ENCODE measurements at places on chromosomes 2 and 18.

- DNase-seq: no peak
Observed at GRCh38 chr18:9539283-9539682, 64.0 kb downstream of the RALBP1 start.

- DNase-seq: no peak
Observed at GRCh38 chr2:86358957-86359356, 21.5 kb upstream of the REEP1 start.

DNA sequence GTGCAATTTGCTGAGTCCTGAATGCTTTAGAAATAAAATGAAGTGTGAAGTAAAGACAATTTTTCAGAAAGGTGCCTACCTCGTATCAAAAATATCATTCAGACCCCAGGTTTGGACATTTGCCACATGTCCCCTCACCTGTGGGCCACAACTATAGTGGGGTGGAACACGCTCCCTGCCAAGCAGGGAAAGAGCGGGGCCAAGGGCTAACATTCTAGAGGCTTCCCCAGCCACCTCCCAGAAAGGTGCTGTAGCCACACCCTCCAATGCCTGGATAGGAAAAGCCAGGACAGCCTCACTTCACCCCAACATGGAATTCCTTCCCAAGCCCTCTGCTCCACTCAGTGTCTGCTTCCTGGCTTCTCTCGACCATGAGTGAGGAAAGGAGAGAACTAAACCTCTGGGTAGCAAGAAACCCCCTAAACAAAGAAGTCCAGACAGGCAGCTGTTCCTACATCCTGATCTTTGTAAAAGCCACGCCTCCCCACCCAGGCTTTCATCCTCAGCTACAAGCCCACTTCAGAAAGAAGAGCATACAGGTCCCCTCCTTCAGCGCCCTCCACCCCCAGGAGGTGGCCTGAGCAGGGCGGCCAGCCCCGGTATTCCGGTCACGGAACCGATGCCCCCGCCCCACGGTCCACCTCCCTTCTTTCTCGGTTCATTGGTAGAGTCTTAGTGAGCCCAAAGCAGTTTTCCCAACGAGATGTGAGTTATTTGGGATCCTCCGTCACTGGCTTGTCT, 2.1 kb downstream of the COL6A3 start:
- peak; percentile 48 for DNase-seq

DNA sequence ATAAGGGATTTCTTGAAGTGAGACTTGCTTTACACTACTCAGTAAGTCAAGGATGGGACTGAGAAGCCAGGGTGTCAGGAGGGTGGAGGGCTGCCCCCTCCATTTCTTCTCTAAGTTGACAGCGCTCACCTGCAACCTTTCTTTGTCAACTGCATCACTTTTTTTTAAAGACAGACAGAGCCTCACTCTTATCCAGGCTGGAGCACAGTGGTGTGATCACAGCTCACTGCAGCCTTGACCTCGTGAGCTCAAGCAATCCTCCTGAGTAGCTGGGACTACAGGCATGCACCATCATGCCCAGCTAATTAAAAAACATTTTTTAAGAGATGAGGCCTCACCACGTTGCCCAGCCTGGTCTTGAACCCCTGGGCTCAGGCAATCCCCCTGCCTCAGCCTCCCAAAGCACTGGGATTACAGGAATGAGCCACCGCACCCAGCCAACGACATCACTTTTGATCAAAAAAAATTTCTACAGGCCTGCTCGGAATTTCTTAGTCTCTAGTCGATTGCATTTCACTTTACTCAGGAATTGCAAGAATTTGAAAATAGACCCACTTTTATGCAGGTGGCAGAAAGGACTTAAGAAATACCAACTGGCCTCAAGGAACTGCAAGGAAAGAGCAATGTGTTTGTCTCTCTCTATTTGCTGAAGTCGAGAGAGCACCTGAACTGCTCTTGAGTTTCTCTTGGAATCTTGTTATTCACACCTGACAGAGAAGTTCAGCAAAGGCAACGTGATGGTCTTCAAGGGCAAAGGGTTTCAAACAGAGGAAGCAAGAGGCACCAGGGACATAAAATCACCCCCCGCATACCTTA, 101.4 kb downstream of the MYOM1 start:
- DNase-seq: no peak

DNA sequence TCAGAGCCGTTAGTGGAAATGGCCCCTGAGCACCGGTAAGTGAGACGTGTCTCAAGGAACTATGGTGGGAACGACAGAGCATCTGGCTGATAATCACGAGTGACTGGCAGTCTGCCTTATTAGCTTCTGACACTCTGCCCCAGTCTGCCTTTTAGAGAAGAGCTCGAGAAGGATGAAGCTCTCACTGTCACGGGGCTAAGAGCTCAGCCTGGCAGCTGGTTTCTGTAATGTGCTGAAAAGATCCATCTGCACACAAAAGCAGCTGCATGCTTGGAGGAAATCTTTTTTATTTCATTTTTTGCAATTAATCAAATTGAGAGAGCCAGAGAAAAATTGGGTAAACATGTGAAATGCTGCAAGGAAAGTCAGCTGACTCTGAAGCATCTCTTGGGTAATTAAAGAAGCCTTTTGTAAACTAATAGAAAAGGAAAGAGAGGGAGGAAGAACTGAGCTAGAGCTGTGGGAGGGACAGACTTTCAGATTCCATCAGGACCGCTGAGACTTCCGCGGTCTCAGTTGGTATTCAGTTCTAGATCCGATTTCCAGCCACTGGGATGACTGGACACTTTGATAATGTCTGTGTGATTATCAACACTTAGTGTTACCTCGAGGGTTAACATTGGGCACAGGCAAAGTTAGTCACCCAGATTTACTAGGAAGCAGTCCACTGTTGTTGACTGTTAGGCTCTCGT, 24.4 kb downstream of the MBP start:
- DNase-seq: no peak

DNA sequence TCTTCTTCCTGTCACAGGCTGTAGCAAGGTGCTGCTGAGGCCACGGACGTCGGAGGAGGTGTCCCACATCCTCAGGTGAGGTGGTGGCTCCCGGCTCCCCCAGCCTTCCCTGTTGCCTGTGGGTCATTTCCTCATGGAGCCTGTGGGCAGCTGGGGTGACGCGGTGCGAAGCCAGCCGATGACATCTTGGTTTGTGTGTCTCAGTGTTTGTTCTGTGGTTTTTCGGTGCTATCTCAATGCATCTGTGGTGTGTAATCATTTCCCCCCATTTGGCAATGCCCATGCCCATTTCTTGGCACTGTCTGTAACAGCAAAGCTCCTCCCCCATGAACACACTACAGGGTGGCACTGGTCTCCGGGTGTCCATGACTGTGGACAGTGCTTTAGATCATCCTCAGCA, 6.6 kb downstream of the D2HGDH start:
- no peak for DNase-seq

- no peak for DNase-seq
Observed at GRCh38 chr18:490024-490366, 10.5 kb downstream of the COLEC12 start.

GRCh38 chr2:187390891-187391290, 57.2 kb downstream of the CALCRL start:
- DNase-seq: no peak

DNA sequence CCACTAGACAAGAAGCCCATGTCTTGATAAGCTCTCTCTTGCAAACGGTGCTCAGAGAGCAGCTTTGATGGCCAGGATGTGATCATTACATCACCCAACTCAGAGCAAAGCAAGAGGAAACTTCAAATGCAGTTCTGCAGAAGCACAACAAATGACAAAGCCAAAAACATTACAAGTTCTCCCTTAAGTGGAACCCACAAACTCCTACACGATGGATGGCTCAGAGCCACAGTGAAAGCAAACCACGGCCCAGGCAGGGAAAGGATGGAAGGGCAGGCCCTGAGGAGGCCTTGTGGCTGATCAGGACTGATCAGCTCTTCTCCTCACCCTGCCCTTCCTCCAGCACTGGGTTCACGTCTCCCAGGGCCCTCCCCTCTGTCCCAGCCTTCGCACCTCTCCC, 326.4 kb downstream of the EIPR1 start:
- DNase-seq: no peak

GRCh38 chr2:145919477-145919876, 1399.6 kb upstream of the ZEB2 start:
- DNase-seq: no peak

- DNase-seq: no peak
Observed at GRCh38 chr2:144323946-144324345, 196.0 kb downstream of the ZEB2 start.

- no peak for DNase-seq
Observed at GRCh38 chr2:13056259-13056843, 339.6 kb downstream of the TRIB2 start.

DNA sequence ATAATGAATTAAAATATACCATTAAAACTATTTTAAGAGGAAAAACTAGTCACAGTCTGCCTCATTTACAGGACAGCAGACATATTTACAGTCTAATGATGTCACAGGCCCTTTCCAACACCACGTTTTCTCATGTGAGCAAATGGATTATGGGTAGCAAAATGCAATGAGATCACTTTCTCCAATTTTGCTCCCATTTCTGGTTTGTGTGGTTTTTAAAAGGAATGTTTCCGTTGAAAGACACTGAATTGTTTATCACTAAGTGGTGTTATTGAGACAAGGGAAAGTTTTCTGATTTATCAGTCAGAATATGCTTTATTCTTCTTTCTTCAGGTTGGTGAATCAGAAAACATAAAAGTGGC, 11.4 kb upstream of the NR4A2 start:
- no peak for DNase-seq

DNA sequence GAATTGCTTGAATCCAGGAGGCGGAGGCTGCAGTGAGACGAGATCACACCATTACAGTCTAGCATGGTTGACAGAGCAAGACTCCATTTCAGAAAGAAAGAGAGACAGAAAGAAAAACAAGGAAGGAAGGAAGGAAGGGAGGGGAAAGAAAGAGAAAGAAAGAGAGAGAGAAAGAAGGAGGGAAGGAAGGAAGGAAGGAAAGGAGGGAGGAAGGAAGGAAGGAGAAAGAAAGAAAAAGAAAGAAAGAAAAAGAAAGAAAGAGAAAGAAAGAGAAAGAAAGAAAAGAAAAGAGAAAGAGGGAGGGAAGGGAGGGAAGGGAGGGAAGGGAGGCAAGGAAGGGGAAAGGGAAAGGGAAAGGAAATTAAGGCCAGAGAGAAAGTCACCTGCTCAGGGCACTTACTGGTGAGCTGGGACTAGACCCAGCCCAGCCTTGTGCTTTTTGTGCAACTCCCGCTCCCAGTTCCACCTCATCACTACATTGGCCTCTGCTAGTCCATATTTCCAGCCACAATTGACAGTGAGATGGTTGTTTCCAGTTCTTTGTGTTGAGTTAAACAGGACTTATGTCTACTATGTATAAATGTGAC, 35.7 kb downstream of the MOGAT1 start:
- DNase-seq: no peak

- no peak for DNase-seq
Observed at GRCh38 chr2:9288233-9288632, 81.6 kb downstream of the ASAP2 start.

DNA sequence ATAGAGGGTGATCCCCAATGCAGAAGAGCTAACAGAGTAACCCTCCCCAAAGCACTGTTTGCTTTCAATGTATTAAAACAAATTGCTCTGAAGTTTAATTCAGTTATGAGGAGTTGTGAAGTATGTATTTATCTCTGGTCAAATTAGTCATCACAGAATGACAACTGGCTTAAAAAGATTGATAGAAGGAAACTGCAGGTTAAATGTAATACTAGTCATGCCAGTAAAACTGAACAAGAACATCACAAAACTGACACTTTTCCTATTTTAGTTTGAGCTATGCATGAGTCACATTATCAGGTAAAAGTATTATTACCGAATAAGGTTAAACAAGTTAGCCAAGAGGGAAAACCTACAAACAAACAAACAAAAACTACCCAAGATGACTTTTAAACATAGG, 99.0 kb upstream of the ACVR1C start:
- no peak for DNase-seq

DNA sequence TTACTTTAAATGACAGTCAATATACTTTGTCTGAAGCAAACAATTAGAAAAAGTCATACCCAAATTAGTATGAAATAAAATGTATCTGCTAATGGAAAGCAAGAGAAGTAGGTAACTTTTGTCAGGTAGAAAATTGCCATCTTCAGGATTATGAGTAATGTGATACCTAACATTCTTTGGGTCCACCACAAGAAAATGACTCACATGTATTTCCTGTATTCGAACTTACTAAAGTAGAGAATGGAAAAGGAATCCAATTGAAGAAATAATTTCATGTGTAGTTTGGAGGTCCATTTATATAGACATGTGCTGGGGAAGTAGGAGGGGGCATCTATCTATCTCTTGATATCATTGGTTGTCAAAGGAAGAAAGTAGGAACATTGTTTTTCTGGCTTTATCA, 636.2 kb upstream of the CHAC2 start:
- DNase-seq: no peak

- DNase-seq: no peak
Observed at GRCh38 chr2:216789081-216789480, 70.8 kb downstream of the TNP1 start.

- DNase-seq: no peak
Observed at GRCh38 chr2:187748958-187749357, 194.7 kb upstream of the TFPI start.

GRCh38 chr2:111249806-111250205, 129.1 kb downstream of the BCL2L11 start:
- no peak for DNase-seq

- DNase-seq: peak; percentile 22
Observed at GRCh38 chr18:70931942-70932814, 643.3 kb downstream of the SOCS6 start.

GRCh38 chr2:200393191-200393590, 86.7 kb downstream of the SPATS2L start:
- DNase-seq: no peak

DNA sequence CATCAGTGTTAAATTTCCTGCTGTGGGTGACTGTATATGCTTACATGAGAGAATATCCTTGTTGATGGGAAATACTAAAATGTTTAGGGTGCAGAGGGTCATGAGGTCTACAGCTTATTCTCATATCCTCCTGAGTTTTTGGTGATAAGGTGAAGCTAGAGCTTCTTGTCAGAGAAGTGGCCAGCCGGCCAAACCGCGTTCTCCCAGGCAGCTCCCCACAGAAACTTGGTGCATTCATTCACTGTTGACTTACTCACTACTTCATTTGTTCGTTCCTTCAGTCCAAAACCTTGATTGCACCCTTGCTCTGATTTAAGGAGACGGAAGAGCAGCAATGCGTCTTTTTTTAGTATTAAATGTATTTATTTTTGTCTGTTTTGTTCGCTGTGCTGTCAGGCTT, 8.7 kb downstream of the SNED1 start:
- DNase-seq: no peak

- DNase-seq: no peak
Observed at GRCh38 chr2:43073401-43073825, 153.0 kb downstream of the ZFP36L2 start.

GRCh38 chr2:134917888-134918525, 615 bp upstream of the CCNT2 start:
- peak; percentile 9 for DNase-seq

GRCh38 chr18:13241893-13242175, 23.3 kb downstream of the LDLRAD4 start:
- peak; percentile 33 for DNase-seq

GRCh38 chr2:117618607-117619006, 195.9 kb upstream of the DDX18 start:
- DNase-seq: peak; percentile 34

GRCh38 chr2:38264396-38265221, 112.5 kb downstream of the ATL2 start:
- DNase-seq: no peak

GRCh38 chr2:233892793-233893192, 24.4 kb upstream of the TRPM8 start:
- no peak for DNase-seq

- DNase-seq: no peak
Observed at GRCh38 chr2:197793456-197793855, 8.3 kb upstream of the BOLL start.

- no peak for DNase-seq
Observed at GRCh38 chr2:133344849-133345248, 223.4 kb downstream of the NCKAP5 start.

- DNase-seq: no peak
Observed at GRCh38 chr2:105121434-105121833, 83.6 kb downstream of the MRPS9 start.

Measured in H7 (cell line).